Hepatocyte (in vitro differentiated cells): ENCODE measurements at places on chromosomes 4 and X. TPM values are rescaled to one million over a fixed set of nuclear protein-coding genes. Genes with fewer than 3 reads are reported as not detected.

The SH3D19 gene
- 54.7 and 61.6 TPM in 2 replicates for total RNA-seq

The LGI2 gene
- 0.60 and 3.6 TPM in 2 replicates for total RNA-seq

The PSAPL1 gene
- 4.3 and 5.8 TPM in 2 replicates for total RNA-seq

The USP9X gene
- total RNA-seq: 93.9 and 114 TPM in 2 replicates

The SLC38A5 gene
- total RNA-seq: 17.8 and 24.0 TPM in 2 replicates

The TEX13D gene
- not detected in 2 replicates for total RNA-seq

DNA sequence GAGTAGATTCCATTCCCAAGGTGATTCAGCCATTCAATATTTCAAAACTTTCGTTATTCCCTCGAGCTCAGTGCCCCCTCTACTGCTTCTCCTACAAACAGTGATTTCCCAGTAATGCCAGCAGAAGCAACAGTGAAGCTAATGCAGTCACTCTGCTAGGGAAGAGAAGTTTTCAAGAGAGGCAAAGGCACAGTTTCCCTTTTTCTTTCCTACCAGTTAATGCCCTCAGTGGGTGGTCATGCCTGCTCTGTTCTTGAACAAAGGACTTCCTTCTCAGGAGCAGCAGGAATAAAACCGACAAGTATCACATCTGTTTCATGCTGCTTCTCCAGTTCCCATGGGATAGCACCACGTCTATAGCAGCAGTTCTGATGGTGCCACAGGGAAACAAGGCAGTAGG is 317.2 kb downstream of the TENM3 start:
- DNase-seq: peak; percentile 19

GRCh38 chrX:69605521-69605920 is 10.4 kb upstream of the EDA start:
- DNase-seq: no peak

GRCh38 chr4:15797320-15797719 is 19.2 kb downstream of the CD38 start:
- DNase-seq: no peak

DNA sequence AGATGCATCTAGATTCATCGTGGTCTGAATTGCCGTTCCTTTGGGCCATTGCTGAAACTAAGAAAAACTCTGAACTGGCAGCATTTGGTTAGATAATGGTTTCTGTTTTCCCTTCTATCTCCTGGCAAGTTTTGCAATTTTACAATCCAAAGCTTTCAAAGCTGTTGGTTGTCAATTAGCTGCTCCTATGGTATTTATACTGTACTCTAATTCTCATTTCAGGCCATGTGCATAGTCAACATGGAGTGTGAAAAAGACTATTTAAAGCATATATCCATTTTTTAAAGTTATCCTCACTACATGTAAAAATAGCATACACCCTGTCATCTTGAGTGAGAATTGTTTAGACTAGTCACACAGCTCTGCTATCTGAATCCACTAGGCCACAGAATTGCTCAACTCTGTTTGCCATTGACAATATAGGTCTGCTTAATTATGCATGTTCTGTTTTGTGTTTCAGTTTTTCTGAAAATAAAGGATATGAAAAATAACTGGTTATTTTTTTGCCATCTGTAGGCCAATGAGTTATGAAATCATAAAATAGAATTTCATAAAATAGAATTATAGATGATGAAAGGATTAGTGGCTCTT is 27.7 kb upstream of the TEC start:
- DNase-seq: no peak

GRCh38 chr4:143313521-143313920 is 23.2 kb upstream of the GAB1 start:
- DNase-seq: no peak

DNA sequence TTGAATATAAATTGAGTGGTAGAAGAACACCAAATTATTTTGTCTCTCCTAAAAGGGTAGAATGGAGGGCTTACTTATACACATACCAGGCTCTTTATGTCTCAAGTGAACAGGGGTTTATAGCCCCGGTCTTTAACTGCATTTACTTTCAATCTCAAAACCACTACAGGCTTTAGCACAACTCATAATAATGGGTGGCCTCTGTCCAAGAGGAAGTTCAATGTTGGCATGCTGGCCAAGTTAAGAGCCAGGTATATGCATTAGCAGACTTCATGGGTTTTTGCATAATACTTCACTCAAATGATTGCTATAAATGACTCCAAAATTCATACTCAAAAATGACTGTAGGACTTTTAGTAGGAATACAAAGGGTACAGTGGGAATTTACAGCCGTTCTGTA is 118.5 kb upstream of the OTUD4 start:
- no peak for DNase-seq

DNA sequence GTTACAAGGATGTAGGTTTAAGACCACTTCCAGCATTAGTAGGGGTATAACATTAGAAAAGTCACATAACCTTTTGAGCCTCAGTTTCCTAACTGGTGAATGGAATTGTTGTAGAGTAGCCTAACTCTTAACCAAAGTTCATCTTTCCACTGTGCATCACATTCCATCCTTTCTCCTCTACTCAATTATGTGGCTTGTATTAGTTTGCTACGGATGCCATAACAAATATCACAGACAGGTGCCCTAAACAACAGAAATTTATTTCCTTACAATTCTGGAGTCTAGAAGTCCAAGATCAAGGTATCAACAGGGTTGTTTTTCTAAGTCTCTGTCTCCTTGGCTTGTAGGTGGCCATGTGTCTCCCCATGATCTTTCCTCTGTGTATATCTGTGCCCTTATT is 231.9 kb downstream of the RASL11B start:
- DNase-seq: no peak

- DNase-seq: no peak
These were observed 414.5 kb upstream of the ATOH1 start for GRCh38 chr4:93414041-93414550.

DNA sequence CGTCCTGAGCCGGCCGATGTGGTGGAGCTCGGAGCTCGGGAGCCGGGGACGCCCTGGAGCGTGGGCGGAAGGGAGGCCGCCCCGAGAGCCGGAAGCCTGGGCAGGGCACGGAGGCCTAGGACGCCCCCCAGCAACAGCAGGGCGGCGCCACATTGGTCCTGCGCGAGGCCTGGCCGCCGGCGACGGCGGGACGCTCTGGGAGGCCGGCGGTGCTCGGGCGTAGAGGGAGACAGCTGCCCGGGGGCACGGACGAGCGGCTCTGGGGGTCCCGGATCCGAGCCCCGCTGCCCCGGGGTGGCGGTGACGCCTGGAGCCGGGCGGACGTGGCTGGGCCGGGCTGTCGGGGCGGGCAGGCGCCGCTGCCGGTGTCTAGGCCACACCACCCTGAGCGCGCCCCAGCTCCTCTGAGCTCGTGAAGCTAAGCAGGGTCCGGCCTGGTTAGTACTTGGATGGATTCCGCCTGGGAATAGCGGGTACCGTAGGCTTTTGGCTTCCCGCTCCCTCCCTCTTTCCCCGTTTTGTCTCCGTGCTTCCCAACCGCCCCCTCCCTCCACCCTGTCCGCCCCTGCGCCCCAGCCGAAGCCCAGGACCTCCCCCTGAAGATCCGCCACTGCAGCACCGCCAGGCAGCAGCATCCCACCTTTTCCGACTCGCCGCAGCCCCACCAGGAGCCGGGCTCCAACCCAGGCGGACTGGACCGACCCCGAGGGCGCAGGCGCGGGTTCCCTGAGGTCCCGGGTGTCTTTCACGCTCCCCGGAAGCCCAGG is 12.1 kb downstream of the FRG2 start:
- peak; percentile 44 for DNase-seq

GRCh38 chr4:42713391-42713790 is 56.5 kb upstream of the ATP8A1 start:
- DNase-seq: no peak

DNA sequence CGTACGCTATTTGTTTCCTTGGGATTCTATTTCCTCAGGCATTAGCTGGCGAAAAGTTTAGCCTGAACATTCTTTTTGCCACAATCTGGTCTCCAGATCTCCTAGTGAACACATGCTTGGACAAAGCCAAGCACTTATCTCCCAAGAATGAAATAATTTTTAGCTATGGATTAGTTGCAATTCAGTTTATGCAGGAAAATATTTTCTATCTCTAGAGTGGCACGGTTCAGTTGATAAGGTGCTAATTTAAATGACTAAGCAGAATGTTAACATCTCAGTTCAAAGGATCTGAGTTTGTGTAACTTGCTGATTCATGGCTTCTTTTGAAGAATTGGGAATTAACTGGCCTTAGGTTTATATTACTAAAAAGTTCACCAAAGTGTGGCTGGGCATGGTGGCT is 58.1 kb upstream of the JADE1 start:
- no peak for DNase-seq

DNA sequence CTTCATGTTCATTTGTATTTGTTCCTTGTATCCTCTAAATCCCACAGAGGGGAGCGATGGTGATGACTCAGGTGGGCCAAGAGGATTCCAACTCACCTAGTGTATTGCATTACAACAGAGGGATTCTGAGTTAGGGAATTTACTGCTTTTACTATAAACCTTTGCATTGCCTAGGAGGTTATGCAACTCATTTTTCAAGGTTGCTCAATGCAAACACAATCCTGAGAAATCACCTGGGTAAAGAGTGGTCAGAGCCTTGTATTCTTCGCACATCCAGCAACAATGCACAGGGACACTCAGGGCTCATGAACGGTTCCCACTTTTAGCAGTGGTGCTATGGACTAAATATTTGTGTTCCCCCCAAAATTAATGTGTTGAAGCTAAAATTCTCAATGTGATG is 28.6 kb upstream of the LSM6 start:
- peak; percentile 44 for DNase-seq

- no peak for DNase-seq
These were observed 187.2 kb upstream of the SPRY1 start for GRCh38 chr4:123209436-123209835.
